CD4-positive, alpha-beta T cell treated with Interferon gamma for 1 hour (primary cell): ENCODE measurements at places on chromosomes 1 and 21.

- DNase-seq: no peak
These were observed 35.5 kb upstream of the PTPRF start for GRCh38 chr1:43495204-43495603.

- DNase-seq: no peak
These were observed 92.2 kb downstream of the TBX19 start for GRCh38 chr1:168372861-168373371.

DNA sequence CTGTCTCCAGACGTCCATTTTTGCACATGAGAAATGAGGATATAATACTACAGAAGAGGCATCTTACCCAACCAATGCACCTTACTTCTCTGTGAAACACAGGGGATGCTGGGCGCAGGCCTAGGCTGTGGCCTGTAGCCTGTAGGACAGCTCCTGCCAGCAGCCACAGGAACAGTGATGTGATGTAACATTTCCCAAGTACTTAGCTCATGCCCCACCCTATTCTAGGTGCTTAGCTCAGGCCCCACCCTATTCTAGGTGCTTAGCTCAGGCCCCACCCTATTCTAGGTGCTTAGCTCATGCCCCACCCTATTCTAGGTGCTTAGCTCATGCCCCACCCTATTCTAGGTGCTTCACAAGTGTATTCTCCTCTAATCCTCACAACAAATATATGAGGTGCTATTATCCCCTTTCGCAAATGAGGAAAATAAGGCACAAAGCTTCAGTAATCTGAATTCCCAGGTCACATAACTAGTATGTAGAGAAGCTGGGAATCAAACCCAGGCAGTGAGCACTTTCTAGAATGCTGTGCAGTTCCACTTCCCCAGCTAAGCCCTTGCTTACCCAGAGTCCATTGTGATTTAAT lies 4.6 kb upstream of the NAXE start:
- no peak for DNase-seq

- DNase-seq: no peak
These were observed 34.4 kb upstream of the LRRC7 start for GRCh38 chr1:69533343-69533742.

DNA sequence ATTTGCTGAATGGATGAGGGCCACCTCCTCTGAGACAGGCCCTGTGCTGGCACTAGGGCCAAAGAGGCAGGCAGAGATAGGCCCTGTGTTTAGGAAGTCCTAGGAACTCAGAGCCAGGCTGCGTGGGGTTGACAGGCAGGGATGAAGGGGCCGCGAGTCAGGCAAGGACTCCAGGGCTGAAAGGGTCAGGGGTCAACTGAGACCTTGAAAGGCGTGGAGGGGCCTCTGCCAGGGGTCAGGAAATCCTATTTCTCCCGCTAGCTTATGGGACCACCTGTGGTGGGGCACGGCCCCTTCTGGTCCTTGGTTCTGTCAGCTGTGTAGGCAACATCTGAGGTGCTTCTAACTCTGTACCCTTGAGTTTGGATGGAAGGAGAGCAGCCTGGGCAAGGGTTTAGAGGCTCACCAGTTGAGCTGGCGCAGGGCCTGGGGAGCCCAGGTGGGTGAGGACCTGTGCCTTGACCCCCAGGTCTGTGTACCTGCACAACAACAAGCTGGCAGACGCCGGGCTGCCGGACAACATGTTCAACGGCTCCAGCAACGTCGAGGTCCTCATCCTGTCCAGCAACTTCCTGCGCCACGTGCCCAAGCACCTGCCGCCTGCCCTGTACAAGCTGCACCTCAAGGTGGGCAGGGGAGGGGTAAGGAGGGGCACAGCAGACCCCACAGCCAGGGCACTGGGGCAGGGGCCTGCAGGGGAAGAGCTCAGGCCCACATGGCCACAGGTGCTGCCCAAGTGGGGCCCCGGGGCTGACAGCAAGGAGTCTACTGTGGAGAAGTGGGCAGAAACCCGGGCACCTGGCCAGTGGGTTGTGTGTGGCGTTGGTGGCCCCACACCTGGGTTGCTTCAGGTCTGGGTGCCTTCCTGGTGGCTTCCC lies 14.9 kb downstream of the PODN start:
- DNase-seq: no peak

DNA sequence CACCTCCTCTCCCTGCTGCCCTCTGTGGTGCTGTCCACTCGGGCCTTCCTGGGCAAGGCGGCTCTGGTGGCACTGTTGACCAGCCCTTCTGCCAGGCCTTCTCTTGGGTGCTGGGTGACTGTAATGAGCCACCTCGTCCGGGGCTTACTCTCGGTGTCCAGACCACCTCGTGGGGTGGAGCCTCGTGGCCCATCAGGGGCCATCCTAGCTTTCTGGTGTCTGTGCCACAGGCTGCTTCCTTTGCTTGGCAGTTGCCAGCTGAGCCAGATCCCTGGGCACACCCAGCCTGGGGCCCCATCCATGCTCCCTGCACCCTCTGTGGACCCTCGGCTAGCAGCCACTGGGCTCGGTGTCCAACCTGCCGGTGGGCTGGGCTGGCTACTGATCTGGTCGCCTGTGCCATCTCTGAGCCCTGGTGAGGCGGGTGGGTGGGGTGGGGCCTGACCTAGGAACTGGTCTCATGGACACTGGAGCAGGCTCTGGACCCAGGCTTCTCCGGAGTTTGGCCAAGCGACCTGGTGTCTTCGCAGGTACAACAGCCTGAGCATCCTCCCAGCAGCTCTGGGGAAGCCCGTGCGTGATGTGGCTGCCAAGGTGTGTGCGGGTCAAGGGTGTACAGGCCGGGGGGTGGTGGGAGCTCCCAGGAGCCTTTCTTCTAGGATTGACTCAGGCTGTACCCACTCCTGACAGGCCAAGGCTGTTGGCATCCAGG lies 1.4 kb downstream of the PRXL2B start:
- DNase-seq: no peak

- DNase-seq: no peak
These were observed 5.7 kb upstream of the CBR3 start for GRCh38 chr21:36129219-36129618.

- DNase-seq: no peak
These were observed 13.9 kb downstream of the CDC14A start for GRCh38 chr1:100366209-100366525.

DNA sequence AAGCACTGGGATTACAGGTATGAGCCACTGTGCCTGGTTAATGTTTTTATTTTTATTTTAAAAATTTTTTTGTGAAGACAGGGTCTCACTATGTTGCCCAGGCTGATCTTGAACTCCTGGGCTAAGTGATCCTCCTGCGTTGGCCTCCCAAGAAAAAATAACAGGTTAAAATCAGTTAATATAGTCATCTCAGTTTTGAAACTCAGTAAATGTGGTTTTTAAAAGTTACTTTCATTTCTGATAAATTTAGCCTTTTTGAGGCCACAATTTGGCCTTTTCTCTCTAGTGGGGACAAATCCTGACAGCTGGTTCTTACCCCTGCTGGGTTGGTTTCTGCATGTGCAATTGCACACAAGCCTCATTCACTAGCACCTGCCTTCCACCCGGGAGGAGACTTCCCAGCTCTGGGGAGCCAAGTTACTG lies 13.3 kb downstream of the PMF1 start:
- no peak for DNase-seq

GRCh38 chr1:96980448-96980847 lies 258.9 kb downstream of the PTBP2 start:
- DNase-seq: no peak

GRCh38 chr1:55213151-55213884 lies 1.8 kb downstream of the USP24 start:
- DNase-seq: no peak
